ENCODE measurements at places on chromosomes 13 and 19.

GRCh38 chr13:39401756-39402155, 201.2 kb downstream of the LHFPL6 start:
- DNase-seq = peak; percentile 39

GRCh38 chr13:26965952-26966700, 205.5 kb downstream of the USP12 start:
- peak; percentile 78 for DNase-seq

DNA sequence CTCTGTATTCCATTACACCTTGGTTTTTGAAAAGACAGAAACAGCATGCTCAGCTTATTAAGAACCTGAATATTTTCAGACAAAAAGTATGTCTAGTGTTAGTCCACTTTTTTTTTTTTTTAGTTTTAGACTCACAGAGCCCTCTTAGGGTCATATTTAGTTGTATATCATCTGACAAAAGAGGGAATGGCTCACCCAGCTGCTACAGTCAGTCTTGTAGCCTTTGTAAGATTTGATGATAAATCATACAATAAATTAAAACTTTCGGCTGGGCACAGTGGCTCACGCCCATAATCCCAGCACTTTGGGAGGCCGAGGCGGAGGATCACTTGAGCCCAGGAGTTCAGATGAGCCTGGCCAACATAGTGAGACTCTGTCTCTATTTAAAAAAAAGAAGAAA, 43.7 kb upstream of the LDLR start:
- no peak for DNase-seq

- DNase-seq = no peak
These were observed 200.2 kb upstream of the ZNF536 start for GRCh38 chr19:30171795-30172612.

- no peak for DNase-seq
These were observed 73.7 kb upstream of the SLC15A1 start for GRCh38 chr13:98826146-98826545.

Data from astrocyte (in vitro differentiated cells and primary cell).